Tibial artery (tissue), 4 donors: ENCODE measurements at places on chromosomes 5 and 9.
A peak's percentile ranks its signal among the peaks of the same experiment; 100 is the strongest.

- no peak for DNase-seq
These were observed 12.8 kb downstream of the PCDH1 start for GRCh38 chr5:141865406-141865805.

DNA sequence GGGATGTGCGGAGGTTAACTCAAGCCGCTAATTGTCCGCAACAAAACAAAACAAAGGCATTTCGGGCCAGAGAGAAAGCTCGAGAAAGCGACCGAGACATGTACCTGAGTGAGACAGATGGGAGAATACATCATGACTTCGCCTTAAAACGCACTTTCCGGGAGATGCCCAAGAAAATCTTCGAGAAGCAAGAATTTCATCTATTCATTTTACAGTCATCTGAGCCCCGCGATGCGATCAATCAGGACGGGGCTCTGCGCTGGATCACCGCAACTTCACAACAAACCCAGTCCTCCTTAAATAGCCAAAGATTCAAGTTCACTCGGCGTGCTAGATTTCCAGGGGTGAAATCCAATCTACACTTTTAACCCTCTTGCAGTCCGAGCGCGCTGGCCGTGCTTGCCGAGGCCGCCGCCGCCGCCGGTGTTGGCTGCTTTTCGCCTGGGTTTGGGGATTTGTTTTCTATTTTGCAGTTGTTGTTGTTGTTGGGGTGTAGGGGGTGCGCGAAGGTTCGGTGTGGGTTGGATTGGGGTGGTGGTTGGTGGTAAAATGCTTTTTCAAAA lies 482 bp downstream of the NFIB start:
- DNase-seq, result peak; percentile 27

DNA sequence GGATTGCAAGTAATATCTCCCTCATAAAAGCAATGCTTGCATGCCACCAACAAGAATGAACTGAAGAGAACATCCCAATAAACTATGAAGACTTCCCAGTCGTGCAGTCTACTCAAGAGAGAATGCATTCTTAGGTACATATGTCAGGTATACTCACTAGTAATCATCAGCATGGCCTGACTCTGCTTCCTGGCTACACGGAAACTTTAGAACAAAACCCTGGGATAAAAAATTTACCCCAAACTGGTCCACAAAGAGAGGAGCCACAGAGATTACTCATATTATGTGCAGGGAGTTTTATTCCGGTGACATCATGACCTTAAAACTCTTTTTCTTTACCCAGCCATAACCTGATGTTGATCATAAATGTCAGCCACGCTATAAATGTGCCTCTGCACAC lies 57.5 kb upstream of the PAPPA start:
- no peak for DNase-seq

- DNase-seq, result no peak
These were observed 2.1 kb downstream of the MAP3K1 start for GRCh38 chr5:56817263-56818014.

DNA sequence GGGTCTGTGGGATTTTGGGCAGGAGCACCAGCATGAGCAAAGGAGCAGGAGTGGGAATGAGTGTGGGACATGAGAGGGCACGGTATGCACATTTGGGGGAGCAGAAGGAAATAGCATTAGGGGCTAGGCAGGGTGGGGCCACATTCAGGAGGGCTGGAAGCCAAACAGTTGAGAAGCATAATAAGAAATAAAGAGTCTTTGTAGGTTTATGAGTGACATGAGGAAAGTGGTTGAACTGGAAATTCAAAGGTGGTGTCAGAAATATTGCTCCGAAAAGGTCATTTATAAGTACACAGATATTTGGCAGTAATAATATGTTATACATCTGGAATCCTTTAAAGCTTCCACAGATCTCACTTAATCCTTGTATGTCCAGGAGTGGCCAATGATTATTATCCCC lies 26.4 kb downstream of the ARHGEF28 start:
- DNase-seq, result no peak

DNA sequence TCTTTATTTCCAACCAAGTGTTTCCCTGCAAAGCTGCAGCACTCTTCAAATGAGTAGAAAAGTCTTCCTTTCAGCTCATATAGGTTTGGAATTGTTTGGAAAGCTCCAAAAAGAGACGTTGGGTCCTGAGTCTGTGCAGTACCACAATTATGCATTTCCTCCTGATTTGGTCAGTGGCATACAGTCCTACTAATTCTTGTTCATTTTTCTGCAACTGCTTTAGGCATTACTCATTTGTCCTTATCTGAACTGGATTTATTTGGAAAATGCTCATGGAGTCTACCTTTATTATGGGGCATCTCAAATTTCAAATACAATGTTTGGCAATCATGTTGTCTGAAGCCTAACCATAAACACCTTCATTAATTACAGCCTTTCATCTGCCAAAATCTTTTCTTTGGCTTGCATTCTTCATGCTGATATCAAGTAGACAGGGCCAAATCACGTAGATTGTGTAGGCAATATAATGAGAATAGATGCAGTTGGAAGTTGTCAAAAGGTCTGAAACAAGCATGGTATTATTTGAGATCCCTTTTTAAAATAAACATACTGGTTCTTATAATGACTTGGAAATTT lies 232.8 kb downstream of the TLE1 start:
- no peak for DNase-seq

- no peak for DNase-seq
These were observed 318.3 kb downstream of the CHSY3 start for GRCh38 chr5:130222573-130222972.

DNA sequence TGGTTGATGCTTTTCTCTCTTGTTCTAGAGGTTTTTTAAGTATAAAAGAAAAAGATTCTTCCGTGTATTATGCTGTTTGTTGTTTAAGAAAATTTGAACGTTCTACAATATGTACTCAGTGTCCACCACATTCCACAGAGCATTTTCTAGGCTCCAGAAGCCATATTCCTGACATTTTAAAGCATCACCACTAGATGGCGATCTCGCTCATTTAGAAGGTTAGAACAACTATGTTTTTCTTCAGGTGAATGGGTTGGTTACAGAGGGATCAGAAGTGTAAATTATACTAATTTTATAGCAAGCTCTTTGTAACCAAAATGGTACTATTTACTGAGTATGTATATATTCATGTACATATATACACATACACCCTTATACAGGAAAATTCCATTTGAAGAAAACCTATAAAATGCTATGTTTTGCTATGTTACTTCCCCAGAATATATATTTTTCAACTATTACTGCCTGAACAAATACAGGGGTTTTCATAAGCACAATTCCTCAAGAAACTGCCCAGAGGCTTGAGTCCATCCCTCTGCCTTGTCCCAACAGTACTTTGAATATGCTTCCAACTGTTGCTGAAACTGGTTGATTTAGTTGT lies 284.3 kb downstream of the CCDC171 start:
- DNase-seq, result no peak

- DNase-seq, result no peak
These were observed 32.3 kb upstream of the ADAMTS2 start for GRCh38 chr5:179377421-179378115.

- no peak for DNase-seq
These were observed 38.8 kb downstream of the CMYA5 start for GRCh38 chr5:79728396-79728795.

DNA sequence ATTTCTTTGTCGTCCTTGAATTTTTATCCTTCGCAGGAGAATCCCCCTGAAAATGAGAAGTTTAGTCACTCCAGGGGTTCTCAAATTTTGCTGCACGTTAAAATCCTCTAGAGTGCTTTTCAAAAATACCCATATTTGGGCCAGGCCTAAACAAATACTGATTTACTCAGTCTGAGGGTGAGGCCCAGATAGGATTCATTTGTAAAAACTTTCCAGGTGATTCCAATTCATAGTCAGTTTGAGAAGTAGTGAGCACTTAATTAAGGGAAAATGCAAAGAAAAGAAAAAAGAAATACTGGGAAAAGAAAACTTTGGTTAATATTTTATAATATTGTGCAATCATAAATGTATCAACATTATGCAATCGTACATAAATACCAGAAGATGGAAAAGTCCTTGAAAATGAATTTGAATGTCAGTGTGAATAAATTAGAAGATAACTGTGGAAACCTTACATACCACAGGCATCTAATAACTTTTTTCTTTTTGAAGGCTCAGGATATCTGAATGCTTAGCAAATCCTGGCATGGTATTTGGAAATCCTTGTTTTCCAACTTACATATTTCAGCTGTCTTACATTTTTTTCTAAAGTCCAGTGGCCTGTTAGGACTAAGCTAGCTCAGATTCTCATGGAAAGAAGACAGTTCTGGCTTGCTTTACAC lies 116.5 kb upstream of the DAPK1 start:
- DNase-seq, result no peak

DNA sequence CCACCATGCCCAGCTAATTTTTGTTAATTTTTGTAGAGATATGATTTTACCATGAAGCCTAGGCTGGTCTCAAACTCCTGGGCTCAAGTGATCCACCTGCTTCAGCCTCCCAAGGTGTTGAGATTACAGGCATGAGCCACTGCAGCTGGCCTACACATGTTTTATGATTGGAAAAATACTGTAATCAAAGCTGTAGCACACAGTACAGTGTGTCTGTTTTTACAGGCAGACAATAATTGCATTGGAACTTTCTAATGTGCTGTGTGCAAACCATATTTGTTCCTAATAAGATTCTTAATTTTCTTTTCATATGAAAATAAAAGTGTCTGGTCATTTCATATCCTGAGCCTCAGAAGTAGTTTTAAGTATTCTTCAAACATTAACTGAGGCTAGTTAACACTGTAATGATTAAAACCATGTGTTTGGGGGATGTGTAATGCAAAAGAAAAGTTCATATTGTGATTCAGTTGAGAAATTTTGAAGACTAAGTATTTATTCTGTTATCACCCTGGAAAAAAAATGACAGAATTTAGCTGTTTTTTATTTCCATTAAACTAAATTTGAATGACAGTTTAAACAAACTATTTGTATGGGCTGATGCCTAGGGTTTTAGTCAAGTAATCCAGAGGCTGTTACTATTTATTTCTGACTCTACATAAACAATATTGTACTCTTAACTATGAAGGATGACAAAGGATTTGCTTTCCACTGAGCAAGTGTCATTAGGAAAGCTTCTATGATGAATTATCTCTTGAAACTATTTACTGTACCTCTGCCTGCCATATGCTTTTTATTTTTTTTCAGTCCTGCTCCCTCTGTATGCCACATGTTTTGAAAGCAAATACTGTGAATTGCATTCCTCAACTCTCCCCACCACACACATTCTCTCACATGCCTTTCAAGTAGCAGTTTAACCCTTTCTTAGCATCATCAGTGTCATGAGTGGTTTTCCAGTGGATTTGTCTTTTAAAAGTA lies 111.5 kb downstream of the MTREX start:
- DNase-seq, result no peak
